NCI-H187 (cell line): ENCODE measurements at places on chromosomes 1 and 21.

- no peak for DNase-seq
These were observed 3.0 kb downstream of the TFF2 start for GRCh38 chr21:42347601-42348327.

DNA sequence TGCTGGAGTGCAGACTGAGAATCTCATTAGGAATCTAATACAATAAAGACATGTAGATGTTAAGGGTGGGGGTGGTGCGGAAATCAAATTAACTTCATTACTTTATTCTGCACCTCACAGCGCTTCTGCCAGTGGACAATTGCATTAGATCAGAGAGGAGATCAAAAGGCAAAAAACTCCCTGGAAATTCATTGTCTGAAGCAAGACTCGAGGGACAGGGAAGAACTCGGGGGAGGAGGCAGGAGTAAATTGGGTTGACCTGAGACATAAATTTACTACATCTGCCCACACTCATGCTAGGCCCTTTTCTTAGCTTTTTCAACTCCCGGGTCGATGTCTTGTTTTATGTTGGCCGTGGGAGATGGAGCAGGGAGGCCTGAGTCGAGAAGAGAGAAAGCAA, 315.4 kb downstream of the SPATA17 start:
- DNase-seq: no peak

GRCh38 chr21:39736716-39737115, 8.3 kb upstream of the IGSF5 start:
- DNase-seq: no peak

- no peak for DNase-seq
These were observed 333 bp upstream of the CHAF1B start for GRCh38 chr21:36384885-36385232.

DNA sequence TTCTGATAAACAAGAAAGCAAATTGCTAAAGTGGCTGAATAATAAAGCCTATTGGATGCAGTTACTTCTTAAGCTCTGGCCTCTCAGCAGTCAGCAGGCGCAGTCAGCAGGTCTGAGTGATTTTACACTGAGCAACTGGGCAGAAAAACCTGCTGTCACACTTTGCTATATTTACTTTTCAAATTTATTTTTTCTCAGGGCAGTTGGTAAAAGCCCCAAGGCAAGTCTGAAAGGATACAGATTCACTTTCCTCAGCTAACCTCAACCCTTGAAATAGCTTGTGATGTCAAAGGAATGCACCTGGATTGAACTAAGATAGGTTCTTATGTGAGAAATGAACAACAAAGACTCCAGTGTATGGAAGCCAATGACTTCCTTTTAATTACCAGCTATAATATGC, 34.0 kb downstream of the ATP5PF start:
- DNase-seq: no peak

GRCh38 chr1:12657060-12657884, 13.4 kb downstream of the AADACL4 start:
- no peak for DNase-seq

- no peak for DNase-seq
These were observed 11.6 kb downstream of the DSTYK start for GRCh38 chr1:205199931-205200299.

- DNase-seq: no peak
These were observed 6.3 kb upstream of the VSIG8 start for GRCh38 chr1:159868766-159869165.

GRCh38 chr1:220164116-220164515, 70.2 kb downstream of the IARS2 start:
- DNase-seq: no peak

DNA sequence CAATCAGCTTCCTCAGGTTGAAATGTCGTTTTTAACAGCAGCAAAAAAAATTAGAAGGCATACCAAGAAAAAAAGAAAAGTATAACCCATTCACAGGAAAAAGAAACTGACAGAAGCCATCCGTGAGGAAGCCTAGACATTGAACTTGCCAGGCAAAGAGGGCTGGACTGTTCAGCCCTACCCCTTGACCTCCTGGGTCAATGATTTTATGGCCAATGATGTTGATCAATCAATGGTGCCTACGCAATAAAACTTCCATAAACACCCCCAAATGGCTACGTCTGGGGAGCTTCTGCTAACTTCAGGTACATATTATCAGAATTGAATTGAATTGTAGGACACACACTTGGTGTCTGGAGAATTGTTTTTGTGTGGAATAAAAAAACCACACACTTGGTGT, 4.8 kb upstream of the PSEN2 start:
- DNase-seq: no peak

GRCh38 chr1:247295746-247296145, 35.9 kb downstream of the ZNF496 start:
- DNase-seq: no peak

- no peak for DNase-seq
These were observed 8.3 kb downstream of the BCAR3 start for GRCh38 chr1:93673163-93673829.

DNA sequence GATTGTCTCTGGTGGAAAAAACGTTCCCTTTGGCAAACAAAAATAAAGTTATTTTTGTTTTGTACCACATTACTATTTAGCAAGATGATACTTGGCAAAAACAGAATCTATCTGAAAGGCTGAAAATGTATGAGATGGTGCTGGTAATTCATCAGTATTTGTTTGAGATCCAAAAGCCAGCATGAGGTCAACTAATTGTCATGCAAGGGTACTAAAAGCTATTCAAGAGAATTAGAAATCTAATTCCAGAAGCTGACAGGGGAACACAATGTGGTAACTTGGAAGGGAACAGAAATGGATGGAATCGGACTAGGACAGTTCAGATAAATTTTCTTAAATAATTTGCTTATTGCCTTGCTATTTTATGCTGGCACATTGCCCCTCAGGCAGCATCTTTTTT, 263.8 kb downstream of the KCNT2 start:
- no peak for DNase-seq

DNA sequence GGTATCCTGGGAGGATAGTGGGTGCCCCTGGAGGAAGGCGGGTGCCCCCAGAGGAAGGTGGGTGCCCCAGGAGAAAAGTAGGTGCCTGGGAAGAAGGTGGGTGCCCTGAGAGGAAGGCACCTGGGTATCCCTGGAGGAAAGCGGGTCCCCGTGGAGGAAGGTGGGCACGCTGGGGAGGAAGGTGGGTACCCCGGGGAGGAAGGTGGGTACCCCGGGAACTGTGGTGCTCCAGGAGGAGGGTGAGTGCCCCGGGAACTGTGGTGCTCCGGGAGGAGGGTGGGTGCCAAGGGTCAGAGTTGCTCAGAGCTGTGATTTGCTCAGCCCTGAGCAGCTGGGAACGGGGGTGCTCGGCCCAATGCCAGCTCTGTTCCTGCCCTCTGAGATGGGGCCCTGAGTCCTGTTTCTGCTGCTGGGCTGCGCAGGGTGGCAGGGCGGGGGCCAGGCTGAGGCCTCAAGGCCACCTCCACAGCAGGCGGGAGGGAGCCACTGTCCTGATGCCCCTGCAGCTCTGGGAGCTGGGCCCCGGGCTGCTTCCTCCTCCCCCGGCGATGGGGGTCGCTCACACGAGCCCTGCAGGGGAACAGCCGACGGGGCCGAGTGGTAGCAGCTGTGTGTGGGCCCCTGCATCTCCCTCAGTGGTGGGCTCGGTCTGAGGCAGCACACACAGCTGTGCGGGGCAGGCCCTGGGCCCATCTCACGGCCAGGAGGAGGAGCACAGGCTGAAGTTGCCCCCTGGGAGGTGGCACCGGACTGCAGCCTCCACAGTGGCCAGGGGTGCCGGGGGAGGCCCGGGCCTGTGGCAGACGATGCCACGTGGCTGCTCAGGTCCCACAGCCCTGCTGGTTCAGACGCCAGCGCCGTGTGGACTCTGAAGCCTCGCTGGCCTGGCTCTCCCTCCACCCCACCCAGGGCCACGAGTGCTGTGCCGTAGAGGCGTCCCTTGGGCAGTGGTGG, 57.4 kb downstream of the SLX9 start:
- no peak for DNase-seq

DNA sequence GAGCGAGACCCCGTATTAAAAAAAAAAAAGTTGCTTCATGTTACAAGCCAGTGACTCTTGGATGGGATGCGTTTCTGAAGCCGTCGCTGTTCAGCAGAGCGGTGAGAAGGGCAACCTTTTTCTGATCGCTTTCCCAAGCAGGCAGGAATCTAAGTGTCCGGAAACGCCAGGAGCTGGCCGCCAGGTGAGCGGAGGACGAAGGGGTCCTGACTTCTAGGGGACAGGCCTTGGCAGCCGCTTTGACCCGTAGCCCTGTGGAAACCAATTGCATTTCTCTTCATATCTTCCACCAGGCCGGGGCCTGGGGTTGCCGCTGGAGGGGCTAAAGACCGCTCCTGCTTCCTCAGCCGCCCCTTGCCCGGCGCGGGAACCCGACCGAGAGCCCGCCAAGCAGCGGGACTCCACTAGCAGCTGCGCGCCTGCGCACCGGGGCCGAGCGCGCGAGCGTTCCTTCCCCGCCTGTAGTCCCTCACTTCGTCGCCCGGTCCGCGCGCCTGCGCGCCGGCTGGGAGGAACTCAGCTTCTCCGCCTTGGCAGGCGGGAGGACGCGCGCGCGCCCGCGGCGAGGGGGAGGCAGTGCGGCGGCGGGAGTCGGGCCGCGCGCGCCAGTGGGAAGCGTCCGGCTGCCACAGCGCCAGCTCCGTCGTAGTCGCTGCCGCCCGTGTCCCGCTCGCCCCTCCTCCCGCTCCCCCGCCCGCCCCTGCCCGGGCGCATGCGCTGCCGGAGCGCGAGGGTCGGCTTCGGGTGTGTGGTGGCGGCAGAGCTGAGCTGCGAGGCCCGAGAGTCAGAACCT, at the start of gene SPEN:
Gene SPEN (plus strand): TSS at position 608 of the 793 bp plus-strand sequence. CDS start 361 bp downstream, outside the sequence.
- peak; percentile 94 for DNase-seq

DNA sequence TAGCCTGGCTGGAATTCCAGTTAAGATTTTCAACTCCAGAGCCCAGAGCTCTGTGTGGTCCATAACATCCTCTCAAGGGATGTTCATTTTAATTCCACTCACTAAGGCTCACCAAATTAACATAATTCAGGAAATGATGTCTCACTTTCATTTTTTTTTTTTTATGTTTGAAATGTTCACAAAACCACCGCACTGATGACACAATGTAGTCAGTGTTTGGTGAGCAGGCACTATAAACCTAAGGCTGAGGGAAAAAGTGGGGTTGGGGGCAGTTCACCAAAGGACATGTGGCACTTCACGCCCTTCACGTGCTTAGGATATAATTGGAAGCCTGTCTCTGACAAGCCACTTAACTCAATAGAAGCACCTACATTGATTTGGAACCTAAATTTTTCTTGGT, 177.3 kb upstream of the CAMK1G start:
- DNase-seq: no peak
